ENCODE measurements at places on chromosomes 2 and 18. TPM values are rescaled to one million over a fixed set of nuclear protein-coding genes. Genes with fewer than 3 reads are reported as not detected.

DNA sequence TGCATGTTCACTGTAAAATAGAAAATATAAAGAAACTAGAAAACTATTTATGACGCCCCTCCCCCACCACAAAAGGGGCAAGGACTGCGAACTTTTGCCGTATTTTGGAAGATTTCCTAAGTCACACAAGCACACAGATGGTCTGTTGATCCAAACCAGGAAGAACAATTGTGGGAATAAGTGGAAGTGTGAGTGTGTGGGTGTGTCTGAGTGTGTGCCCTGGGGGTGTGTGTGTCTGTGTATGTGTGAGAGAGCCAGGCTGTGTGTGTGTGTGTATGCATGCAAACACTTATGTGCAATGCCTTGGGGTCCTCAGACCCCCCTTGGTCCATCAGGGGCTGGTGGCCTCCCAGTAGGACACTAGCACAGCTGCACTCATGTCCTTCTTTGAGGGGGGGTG, 43.1 kb downstream of the HPCAL1 start:
- no peak overlapping the region for H3K4me3 ChIP-seq
- no peaks in the 10 kb centered on the region for H3K27me3 ChIP-seq
- peaks cover 45% of the 10 kb centered on the region for H3K4me1 ChIP-seq

GRCh38 chr2:135913727-135914365, 37.6 kb upstream of the MCM6 start:
- peaks cover 18% of the 10 kb centered on the region for H3K36me3 ChIP-seq
- no peak overlapping the region for H3K4me3 ChIP-seq
- peak; percentile 36 for DNase-seq
- H3K27ac ChIP-seq = no peak overlapping the region

GRCh38 chr2:28231110-28231631, 161.5 kb upstream of the FOSL2 start:
- DNase-seq = no peak
- no peaks in the 10 kb centered on the region for H3K36me3 ChIP-seq
- no peaks in the 10 kb centered on the region for H3K4me1 ChIP-seq
- H3K27ac ChIP-seq = no peak overlapping the region
- H3K4me3 ChIP-seq = no peak overlapping the region

DNA sequence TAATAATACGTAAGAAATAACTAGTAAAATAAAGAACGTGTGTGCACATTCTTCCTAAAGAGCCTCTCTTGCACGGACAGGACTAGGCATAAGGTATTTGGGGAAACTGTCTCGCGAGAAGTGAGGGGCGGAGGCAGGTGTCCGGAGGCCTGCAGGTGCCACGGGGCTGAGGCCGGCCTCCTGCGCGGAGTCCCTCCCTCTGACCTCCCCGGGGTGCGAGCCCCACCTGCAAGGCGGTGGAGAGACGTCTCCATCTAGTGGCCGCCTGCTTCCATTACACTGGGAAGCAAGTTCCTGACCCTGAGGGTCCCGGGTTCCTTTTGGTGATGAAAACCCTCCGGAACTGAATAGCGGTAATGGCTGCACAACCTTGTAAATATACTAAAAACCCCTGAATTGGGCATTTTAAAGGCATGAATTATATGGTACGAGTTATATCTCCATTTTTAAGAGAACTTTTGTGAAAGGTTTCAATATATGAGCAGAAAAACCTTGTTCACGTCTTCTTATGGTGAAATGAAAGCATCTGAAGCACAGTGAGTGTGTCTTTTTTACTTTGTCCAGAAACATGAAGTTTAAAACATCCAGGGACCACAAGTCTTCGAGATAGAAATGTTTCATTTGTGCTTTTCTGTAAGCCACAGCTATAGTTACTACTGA, 35.5 kb upstream of the CTDP1 start:
- H3K4me3 ChIP-seq = no peak overlapping the region
- H3K27ac ChIP-seq = no peak overlapping the region
- H3K4me1 ChIP-seq = peaks cover 4% of the 10 kb centered on the region
- no peaks in the 10 kb centered on the region for H3K36me3 ChIP-seq

DNA sequence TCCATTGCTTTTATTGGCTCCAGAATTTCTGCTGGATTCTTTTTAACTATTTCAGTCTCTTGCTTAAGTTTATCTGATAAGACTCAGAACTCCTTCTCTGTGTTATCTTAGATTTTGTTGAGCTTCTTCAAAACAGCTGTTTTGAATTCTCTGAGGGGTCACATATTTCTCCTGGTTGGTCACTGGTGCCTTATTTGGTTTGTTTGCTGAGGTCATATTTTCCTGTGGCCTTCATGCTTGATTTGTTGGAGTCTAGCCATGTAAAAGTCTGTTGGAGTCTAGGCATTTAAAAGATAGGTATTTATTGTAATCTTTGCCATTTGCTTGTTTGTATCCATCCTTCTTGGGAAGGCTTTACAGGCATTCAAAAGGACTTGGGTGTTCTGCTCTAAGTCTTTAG, 398.7 kb downstream of the DSEL start:
- no peaks in the 10 kb centered on the region for H3K36me3 ChIP-seq
- no peak for DNase-seq
- no peaks in the 10 kb centered on the region for H3K4me1 ChIP-seq
- no peaks in the 10 kb centered on the region for H3K27me3 ChIP-seq
- H3K4me3 ChIP-seq = no peak overlapping the region
- no peak overlapping the region for H3K27ac ChIP-seq

Gene PID1
- total RNA-seq = not detected

DNA sequence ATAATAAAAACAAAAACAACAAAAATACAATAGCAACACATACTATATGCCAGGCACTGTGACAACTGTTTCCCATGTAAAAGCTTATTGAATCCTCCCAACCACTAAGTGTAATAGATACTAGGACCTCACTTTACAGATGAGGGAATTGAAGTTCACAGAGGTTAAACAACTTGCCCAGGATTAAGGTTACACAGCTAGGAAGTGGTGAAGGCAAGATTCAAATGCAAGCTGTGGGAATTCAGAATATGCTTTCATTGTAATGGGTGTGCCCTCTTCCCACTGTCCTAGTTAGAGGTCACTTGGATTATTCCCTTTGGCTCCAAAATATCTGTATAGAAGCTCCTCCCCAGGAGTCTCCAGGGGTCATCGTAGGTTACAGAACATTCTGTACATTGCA, 231.1 kb downstream of the MREG start:
- no peak for DNase-seq
- H3K27ac ChIP-seq = no peak overlapping the region
- H3K4me3 ChIP-seq = no peak overlapping the region
- no peaks in the 10 kb centered on the region for H3K36me3 ChIP-seq
- no peaks in the 10 kb centered on the region for H3K27me3 ChIP-seq

DNA sequence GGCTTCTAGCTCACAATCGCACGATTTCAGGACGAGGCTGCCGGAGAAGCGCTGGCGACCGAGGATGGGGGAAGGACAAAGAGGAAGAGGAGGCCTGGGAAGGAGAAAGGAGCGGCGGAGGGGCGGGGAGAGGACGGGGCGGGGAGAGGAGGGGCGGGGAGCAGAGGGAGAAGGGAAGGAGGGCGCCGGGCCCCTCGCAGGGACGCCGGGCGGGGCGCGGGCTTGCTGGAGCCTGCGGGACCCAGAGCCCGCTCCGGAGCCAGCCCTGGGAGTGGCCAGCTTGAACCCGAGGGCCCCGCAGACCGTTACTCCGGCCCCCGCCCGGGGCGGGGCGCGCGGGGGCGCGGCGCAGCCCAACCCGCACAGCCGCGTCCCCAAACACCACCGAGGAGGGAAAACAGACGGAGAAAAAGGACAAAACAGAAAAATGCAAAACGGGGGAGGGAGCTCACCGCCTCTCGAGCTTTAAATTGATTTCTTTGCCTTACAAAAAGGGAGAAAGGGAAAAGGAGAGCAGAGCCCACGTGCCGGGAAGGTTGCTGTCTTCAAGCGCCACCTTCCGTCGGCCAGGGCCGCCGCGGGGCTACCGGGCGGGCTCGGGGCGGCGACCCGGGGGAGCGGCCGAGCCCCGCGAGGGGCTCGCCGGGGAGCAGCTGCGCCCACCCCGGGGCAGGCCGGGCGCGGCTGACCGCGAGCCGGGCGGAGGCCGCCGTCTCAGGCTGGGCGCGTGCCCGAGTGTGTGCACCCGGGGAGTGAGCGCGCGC, 781 bp upstream of the SOX11 start:
- H3K27me3 ChIP-seq = no peaks in the 10 kb centered on the region
- no peak overlapping the region for H3K27ac ChIP-seq
- no peak for DNase-seq

DNA sequence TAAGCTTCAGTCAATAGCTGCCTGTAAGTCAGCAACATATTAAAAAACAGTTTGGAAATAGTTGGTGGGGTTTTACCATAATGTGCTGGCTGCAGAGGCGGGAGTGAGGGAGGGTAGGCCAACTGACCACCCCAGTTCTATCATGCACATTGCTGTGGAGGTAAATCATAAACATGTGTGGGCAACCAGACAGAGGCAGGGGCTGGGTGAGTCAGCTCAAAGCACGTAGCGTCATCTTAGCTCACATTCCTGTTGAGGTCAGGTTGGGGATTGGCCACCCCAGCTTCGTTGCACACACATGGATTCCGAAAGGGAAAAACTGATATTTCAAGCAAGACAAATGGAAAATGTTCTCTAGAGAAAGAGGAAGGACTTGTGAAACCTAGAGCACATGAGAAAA, 19.5 kb downstream of the GPR45 start:
- H3K27me3 ChIP-seq = no peaks in the 10 kb centered on the region
- no peak overlapping the region for H3K27ac ChIP-seq
- no peak overlapping the region for H3K4me3 ChIP-seq

Measured in naive thymus-derived CD4-positive, alpha-beta T cell (primary cell).